ENCODE measurements at places on chromosomes 4 and X.

DNA sequence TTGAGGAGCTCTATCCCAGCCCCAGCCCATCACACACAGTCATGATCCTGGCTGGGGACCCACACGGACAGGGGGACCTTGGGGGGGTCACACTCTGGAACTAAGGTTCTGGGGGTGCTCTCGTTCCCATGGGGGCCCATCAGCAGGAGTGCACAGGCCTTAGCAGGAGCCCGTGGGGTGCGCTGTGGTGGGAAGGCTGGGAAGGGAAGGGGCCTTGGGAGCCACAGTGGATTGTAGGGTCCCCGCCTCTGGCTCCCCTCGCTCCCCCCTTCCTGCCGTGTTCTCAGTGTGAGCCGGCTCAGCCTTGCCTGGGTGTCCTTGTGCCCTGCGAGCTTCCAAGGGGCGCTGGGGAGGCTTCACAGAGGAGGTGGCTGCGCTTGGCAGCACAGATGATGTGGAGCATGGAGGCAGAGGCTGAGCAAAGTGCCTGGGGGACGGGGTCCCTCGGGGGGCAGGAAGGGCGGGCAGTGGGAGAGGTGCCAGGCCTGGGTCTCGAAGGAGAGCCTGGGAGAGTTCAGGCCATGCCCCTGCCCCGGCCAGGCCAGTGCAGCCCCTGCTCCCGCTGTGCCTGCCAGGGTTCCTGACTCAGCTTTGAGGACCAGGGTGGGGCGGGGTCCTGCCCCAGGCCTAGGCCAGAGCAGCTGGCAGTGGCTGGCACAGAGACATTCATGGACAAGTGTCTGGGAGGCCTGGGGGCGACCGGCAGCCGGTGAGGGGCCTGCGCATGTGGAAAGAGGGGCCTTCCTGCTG is 5.5 kb upstream of the HGFAC start:
- no peak for DNase-seq

GRCh38 chr4:16824278-16824806 is 74.1 kb downstream of the LDB2 start:
- no peak for DNase-seq

- no peak for DNase-seq
These were observed 47.5 kb upstream of the GALNT7 start for GRCh38 chr4:173121076-173121561.

DNA sequence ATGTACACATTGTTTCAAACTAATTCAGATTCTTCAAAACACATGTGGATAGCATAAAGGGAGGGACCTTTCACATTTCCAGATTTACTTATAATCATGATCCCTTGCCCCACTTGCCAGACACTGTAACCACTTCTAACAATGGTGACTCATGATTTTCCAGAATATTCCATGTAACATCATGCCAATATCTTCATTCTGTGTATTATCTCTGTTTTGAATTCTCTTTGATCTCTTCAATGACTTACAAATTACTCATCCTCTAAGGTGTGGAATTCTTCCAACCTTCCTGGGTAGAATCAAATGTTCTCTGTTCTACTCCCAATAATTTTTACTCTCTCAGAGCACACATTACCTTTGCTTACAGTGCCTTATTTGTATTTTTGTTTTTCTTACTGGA is 517.1 kb downstream of the PCDH7 start:
- DNase-seq, result no peak

- DNase-seq, result no peak
These were observed 179.6 kb upstream of the NOCT start for GRCh38 chr4:138835832-138836533.

- DNase-seq, result no peak
These were observed 22.9 kb upstream of the ANK2 start for GRCh38 chr4:113026556-113026955.

DNA sequence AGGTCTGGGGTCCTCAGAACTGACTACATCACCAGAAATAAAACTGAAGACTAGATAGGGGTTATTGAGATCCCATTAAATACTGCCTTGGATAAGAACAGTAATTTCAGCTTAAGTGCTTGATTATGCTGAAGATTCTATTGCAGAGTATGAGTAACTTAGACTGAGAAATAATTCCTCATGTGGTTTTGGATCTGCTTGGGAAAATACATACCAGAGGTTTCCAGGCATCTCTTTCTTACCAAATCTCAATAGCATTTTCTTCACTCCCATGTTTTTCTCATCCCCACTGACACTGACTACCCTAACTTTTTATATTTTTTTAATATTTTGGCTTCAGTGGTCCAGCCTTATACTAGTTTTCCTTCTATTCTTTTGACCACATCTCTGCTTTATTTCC is 92.0 kb upstream of the TEX13D start:
- DNase-seq, result no peak

DNA sequence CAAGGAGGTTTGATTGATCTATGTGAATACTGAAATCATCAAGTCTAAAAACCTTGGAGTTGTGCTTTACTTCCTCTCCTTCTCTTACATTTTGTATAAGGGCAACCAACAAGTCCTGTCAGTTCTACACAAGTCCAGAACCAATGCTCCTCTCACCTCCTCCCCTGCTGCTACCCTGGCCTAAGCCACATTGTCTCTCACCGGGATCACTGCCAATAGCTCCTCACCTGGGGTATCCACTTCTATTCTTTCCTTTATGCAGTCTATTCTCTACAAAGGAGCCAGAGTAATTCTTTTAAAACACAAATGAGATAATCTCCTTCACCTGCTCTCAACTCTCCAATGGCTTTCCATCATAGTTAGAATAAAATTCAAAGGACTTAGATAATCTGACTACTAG is 13.3 kb upstream of the ARHGEF6 start:
- DNase-seq, result no peak

GRCh38 chrX:1673337-1673736 is 58.5 kb downstream of the ASMT start:
- peak; percentile 57 for DNase-seq

- peak; percentile 27 for DNase-seq
These were observed 6.6 kb upstream of the HPGDS start for GRCh38 chr4:94349193-94349592.

DNA sequence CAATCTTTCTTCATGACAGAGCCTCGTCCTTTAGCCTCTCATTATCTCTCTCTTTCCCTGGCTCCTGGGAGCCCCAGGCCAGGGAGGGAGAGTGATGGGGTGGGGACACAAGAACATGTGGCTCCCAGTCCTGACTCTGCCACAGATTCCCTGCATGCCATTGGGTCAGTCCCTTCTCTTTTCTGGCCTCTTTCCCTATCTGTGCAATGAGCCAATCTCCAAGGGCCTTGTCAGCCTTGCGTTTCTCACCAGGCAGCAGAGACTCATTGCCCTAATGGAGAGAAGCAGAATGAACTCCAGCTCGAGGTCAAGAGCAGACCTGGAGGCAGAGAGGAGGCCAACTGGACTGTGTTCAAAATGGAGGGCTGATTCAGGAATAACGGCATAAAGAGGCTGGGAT is 38.4 kb upstream of the PJA1 start:
- no peak for DNase-seq

- no peak for DNase-seq
These were observed 605.2 kb upstream of the NR3C2 start for GRCh38 chr4:149047368-149047767.

- DNase-seq, result no peak
These were observed 66.0 kb downstream of the UBE2K start for GRCh38 chr4:39763714-39764572.

GRCh38 chr4:8177552-8177951 is 18.9 kb upstream of the ABLIM2 start:
- no peak for DNase-seq

DNA sequence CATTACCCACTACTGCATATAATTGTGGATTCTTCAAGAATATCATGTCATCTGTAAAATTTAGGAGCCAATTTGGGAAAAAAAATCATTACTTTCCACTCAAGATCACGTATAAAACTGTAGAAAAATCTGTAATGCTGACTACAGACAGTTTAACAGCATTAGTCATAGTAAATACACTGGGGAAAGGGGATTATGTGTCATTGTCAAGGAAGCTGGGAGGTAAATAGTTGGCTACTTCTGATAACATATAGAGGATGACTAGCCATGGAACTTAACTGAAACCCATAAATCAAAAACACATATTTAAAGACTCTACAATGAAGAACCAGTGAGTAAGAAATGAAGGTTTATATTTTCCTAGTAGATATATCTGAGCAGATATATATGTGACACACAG is 1666.4 kb upstream of the IGFBP7 start:
- no peak for DNase-seq

GRCh38 chr4:6916587-6917460 is 7.2 kb downstream of the TBC1D14 start:
- DNase-seq, result no peak

GRCh38 chrX:104712515-104712914 is 146.5 kb downstream of the IL1RAPL2 start:
- DNase-seq, result no peak

DNA sequence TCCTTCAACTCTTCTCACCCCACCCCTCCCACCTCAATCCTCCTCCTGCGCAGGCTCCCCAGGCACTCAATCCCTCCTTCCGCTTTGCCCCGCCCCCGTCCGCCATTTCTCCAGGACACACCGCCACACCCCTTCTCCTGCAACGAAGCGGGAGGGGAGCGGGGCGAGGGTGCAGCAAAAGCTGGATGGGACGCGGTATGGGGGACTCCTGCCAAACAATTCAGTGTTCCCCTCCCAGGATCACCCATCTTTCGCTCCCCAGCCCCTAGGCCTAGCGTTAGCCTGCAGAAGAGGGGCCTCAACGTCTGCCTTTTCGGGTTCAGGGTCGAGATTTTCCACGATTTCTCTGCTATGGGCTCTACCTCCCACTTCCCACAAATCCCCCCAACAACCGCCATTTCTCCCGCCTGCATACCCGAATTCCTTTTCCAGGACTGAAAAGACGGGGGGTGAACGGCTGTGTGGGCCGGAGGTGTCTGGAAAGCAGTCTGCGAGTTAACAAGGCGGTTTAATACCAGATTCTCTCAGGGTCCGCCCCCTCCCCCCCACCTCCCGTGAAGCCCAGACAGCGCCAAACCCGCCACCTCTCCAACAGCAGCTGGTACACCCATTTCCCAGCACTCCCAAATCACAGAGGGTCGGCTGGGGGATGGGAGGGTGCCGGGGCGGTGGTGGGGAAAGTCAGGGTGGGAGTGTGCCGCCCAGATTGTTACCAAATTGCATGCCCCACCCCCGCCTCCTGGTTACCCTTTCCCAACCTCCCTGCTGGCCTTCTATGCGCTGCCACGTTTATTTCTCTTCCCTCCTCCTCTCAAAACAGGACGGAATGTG is 774 bp downstream of the ARMCX2 start:
- peak; percentile 92 for DNase-seq

DNA sequence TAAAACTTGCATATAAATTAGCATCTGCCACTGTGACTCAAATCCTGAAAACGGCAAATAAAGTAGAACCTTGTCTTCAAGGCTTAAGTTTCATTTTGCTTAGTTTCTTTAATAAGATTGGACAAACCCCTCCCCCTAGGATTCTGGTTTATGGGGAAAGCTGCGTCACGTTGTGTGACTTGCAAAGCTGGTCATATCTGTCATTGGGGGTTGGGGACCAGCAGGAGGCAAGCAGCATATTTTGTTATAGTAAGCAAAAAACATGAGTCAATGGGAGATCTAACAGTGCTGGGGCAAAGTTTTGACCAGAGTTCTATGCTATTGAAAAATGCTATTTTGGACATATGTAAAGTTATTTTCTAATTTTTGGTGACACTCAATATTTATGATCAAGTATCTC is 407.3 kb downstream of the PCDH18 start:
- peak; percentile 50 for DNase-seq

- DNase-seq, result no peak
These were observed 80.0 kb downstream of the ZNF674 start for GRCh38 chrX:46465203-46465602.

DNA sequence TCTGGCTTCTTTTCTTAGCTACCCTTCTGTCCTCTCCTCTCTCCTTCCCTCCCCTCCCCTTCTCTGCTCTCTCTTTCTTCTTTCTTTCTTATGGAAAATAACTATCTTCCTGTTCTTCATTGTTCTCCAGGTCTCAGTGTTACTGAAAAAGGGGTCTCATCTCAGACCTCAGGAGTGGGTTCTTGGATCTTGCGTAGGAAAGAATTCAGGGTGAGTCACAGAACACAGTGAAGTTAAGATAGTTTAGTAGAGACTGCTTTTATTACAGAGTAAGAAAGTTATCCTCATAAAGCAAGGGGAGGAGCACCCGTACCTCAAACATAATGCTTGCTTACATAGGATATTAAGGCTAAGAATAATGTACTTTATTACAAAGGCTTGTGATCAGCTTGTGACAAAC is 31.8 kb upstream of the CWH43 start:
- DNase-seq, result no peak

DNA sequence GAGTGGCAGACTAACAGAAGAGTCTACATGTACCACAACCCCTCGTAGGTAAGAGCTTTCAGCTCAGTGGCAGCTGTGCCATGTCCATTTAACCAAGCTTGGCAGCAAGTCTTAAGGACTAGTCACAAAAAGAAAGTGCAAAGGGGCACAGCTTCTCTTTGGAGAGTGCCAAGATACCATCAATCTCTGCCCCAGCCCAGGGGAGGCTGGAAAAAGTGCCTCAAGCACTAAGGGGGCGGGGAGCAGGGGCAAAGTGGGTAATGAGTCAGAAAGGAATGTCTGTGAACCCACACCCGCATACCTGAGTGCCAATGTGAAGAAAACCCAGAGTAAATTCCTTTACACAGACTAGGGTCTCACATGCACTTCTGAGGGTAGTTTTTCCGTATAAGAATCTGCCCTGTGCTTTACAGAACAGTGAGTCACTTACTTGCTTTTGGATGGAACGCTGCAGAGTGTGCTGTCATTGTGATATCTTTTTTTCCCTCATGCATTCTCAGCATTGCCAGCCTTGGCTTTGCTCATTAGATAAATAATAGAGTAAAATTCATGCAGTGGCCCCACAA is 219.8 kb downstream of the ZNF674 start:
- DNase-seq, result peak; percentile 79

GRCh38 chrX:143536176-143536575 is 18.9 kb upstream of the SPANXN3 start:
- no peak for DNase-seq

GRCh38 chr4:38111024-38111423 is 150.8 kb downstream of the PTTG2 start:
- DNase-seq, result no peak

GRCh38 chr4:26238778-26239679 is 81.8 kb upstream of the RBPJ start:
- DNase-seq, result no peak

- no peak for DNase-seq
These were observed 253.6 kb upstream of the DIPK2B start for GRCh38 chrX:45454290-45454689.

GRCh38 chr4:7624396-7624980 is 189.8 kb upstream of the PSAPL1 start:
- DNase-seq, result peak; percentile 45

DNA sequence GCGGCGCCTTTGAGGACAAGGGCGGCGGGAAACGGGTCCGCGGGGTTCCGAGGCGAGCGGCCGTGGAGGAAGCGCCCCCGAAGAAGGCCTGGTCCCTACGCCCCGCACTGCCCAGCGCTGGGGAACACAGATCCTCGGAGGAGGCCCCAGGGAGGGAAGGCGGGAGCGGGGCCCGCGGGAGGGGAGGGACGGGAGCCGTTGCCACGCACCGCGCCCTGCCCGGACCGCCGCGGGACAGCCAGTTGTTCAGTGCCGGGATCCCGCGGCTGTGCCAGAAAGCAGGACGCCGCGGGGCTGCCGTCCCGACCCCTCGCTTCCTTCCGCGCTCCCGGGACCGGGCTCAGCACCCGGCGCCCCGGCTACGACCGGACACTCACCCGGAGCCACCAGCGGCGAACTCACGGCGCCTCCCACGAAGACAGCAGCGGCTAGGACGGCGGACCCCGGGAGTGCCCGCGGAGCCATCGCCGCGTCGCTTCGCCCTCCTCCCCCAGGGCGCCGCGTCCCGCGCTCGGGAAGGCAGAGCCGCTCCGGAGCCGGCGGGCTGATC is 278 bp downstream of the RELL1 start:
- DNase-seq, result peak; percentile 90
